ENCODE measurements at places on chromosomes 4 and X.

DNA sequence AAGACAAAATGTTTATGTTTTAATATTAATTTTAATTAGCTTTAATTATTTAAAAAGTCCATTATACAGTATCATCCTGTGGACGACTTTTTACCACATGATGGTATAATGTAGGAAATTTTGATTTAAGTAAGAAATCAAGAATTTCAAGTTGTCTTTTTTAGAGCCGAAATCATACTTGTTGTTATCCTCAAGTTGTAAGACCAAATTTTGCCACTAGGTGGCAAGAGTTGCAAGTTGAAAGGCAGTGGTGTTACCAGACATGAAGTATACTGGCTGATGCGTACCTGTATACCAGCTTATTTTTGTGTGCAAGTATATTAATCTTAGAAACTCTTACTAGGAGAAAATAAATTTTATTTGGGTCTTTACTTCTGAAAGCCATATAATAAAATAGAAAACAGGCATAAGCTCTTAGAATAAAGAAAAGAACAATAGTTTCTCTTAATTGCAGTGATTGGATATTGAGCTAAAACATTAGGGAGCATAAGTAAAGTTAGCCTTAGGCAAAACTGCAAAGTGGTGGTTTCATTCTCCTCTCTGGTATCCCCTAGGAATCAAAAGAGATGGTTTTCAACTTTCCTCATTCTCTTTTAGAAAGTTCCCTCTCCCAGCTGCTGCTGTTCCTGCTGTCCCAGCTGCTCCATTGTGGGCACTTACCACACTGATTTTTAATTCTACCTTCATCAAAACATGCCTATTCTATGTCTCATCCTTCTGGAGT, 118.0 kb upstream of the WDFY3 start:
- DNase-seq, result no peak

- no peak for DNase-seq
These were observed 460.9 kb downstream of the GABRG1 start for GRCh38 chr4:45663003-45663402.

DNA sequence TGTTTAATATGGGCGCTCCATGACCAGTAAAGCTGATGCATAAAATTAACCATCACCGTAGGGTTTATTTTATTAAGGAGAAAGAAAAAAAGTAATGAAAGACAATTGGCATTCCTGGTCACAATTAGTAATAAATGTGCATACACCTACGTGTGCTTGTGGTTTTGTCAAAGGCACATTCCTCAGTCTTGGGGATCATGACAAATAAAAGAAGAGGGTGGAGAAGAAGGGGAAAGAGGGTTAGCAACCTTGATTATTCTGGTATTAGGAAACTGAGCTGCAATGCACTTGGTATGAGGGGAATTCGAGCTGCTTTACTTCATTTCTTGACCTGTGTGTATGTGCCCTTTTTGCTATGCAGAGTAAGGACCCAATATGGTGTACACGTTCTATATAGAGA, 1798.3 kb upstream of the PCDH7 start:
- DNase-seq, result no peak

DNA sequence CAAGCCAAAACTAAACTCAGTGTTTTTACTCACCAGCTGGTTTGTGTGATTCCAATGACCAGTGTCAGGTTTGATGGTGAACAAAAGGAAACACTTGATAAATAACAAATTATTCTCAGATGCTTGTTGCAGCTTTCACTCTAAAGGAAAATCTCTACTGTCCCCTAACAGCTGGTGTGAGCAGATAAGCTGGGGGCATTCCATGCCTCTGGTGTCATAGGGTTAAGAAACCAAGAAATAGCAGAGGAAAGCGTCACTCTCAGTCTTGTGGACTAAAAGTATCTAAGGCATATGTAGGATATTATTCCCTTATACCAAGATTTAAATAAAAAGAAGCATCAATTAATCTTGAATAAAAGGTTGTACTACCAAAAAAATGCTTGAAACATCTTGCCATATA, 24.3 kb downstream of the TRPC5 start:
- DNase-seq, result no peak

- no peak for DNase-seq
These were observed 969.2 kb upstream of the PRKX start for GRCh38 chrX:4682636-4683035.

GRCh38 chr4:21002286-21002685, 302.0 kb downstream of the PACRGL start:
- DNase-seq, result no peak

GRCh38 chrX:19753368-19753767, 134.0 kb downstream of the SH3KBP1 start:
- DNase-seq, result no peak

DNA sequence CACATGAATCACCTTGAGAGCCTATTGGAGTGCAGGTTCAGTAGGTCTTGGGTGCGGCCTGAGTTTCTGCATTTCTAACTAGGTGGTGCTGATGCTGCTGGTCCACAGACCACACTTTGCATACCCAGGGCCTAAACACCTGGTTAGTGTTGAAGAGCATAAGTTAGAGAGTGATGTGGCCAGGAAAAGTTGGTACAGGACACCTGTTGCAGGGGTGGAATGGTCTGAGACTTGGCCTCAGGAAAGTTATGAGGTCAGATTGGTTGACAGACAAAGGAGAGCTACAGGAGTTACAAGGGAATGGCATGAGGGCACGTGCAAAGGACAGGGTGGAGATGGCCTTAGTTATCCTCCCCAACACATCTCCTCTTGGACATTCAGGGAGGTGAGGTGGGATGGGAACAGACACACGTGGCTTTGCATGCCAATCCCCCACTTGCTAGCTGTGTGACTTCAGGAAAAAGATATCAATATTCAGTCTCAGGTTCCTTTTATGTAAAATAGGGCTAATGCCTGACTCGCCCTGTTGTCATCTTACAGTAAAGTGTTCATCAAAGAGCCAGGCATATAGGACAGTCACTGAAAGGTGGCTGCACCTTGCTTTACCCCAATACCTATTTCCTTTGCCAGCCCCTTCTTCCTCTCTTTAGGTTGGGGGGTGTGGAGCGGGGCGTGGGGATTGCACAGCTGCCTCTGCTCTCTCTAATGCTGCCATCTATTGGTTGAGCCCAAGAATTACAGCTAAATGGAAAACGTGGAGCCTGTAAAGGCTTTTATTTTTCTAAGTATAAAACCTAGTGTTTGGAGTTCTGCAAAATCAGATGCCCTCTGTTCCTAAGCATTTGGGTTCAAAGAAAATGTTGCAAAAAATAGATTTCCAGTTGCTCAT, 47.5 kb downstream of the ATG4A start:
- peak; percentile 2 for DNase-seq

- DNase-seq, result no peak
These were observed 21.1 kb upstream of the FRYL start for GRCh38 chr4:48801016-48801715.

- no peak for DNase-seq
These were observed 25.1 kb upstream of the FAM156A start for GRCh38 chrX:52983321-52984000.

GRCh38 chrX:57929373-57929772, 19.1 kb upstream of the ZXDA start:
- DNase-seq, result no peak

GRCh38 chr4:787561-787981, 38.4 kb downstream of the CPLX1 start:
- DNase-seq, result no peak

DNA sequence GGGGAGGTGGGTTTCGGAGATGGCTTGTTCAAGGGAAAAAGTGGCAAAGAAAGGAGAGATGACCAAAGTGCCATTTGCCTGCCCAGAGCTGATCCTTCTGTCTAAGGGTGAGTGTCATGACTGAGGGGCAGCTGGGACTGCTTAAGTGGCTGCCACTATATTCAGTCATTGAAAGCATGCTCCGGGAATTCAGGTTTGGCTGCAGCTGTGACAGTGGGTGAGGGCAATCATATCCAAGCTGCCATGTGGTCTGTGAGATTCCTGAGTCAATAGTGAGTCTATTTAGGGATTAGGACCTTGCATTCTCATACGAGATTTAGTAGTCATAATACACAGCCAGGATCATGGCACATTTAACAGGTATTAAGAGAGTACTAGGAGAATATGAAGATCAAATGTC, 138.8 kb upstream of the BANK1 start:
- DNase-seq, result no peak

DNA sequence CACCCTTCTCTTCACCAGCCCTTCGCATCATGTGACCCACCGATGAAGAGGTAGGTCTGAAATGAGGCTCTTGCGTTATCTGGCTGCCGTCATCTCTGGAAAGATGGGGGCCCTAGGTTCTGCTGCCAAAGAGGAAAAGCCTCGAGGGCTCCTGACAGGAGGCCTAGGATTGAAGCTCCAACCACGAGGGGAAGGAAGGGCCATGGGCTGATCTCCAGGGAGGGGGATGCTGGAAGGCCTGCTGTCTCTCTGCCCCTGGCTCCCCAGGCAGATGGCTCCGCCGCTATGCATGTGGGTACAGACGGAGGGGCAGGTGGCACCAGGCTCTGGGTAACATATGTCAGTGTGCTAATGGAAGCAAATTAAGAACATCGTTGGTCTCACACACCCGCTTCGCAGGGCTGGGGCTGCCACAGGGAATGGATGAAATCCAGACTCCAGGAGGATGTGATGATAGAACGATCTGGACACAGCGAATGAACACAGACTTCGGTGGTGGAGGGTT, 44.9 kb downstream of the AFAP1 start:
- no peak for DNase-seq

- no peak for DNase-seq
These were observed 182.2 kb downstream of the AR start for GRCh38 chrX:67726018-67726417.

DNA sequence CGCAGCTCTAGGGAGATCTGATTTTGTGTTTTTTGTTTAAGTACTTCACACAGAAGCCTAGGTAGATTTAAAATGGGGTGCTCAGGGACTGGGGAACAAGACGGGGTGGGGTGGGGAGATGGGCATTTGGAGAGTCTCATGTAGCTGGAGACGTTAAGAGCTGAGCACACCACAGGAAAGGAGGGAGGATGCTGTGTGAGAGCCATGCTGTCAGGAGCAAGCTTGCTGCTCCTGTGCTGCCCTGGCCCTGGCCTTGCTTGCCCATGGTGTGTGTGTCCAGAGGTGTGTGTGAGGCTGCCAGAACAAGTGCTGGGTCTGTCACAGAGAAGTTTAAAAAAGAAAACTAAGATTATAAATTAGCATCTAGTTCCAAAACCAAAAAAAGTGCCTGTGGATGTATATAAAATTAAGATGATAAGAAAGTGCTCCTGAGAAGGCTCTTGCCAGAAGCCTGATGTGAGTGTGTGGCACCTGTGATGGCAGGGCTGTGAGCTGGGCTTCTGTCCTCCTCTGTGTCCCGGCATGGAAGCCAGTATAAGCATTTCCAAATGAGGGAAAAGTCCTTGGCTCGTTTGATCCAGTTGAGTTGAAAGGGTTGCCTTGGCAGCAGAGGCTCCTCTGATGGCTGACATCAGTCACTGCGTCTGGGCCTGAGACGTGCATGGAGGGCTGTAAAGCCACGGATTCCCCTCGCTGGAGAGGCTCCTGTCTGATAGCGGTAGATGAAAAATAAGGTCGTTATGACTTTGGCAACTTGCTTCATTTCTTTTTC, 63.5 kb downstream of the NELFA start:
- no peak for DNase-seq

- no peak for DNase-seq
These were observed 19.5 kb upstream of the SYTL5 start for GRCh38 chrX:37986893-37987292.

DNA sequence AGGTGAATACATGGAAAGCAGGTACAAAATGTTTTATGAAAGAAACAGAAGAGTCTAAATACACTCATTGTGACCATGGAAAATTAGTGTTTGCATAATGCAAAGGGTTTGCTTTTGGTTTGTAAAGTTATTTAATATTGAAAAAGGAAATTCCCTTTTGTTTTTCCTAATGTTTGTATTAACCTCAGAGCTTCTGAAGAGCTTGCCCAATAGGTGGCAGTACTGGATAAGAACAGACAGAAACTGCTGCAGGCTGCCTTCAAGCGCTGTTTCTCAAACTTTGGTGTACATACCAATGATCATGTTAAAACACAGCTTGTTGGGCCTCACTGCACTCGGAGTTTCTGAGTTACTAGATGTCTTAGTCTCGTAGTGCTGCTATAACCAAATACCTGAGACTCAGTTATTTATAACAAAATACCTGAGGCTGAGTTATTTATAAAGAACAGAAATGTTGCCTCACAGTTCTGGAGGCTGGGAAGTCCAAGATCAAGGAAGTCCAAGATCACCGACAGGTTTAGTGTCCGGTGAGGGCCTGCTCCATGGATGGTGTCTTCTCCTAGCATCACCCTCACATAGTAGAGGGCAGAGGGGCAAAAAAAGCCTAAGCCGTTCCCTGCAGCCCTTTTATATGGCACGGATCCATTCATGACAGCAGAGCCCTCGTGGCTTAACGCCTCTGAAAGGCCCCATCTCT, 54.2 kb downstream of the SUPT20HL2 start:
- peak; percentile 13 for DNase-seq

- no peak for DNase-seq
These were observed 108.4 kb upstream of the ZCCHC13 start for GRCh38 chrX:74195605-74196004.

GRCh38 chr4:153156721-153157120, 47.5 kb upstream of the TRIM2 start:
- no peak for DNase-seq

GRCh38 chr4:151316645-151317044, 8.8 kb downstream of the SH3D19 start:
- DNase-seq, result no peak

GRCh38 chrX:154482786-154483185, 3.6 kb downstream of the UBL4A start:
- DNase-seq, result no peak

DNA sequence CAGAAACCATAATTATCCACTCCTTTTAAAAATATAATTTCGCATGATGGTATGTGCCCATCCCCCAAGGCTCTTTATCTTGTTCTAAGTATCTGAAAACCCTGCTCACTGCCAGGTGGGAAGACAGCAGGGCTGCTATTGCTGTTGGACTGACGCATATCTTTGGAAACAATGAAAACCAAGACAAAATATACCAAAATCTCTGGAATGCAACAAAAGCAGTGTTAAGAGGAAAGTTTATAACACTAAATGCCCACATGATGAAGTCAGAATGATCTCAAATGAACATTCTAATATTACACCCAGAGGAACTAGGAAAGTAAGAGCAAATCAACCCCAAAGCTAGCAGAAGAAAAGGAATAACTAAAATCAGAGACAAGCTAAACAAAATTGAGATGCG, 162.0 kb downstream of the FAM47B start:
- DNase-seq, result no peak

All from CD4-positive, alpha-beta T cell treated with Interleukin-1 beta for 1 hour (primary cell).